ENCODE measurements at places on chromosomes 3 and 15. TPM values are rescaled to one million over a fixed set of nuclear protein-coding genes. Genes with fewer than 3 reads are reported as not detected.

- H3K27ac ChIP-seq = peak overlapping the region; percentile 98
- peaks cover 95% of the 10 kb centered on the region for H3K4me1 ChIP-seq
- H3K36me3 ChIP-seq = peaks cover 15% of the 10 kb centered on the region
- no peaks in the 10 kb centered on the region for H3K27me3 ChIP-seq
Observed at GRCh38 chr3:188270423-188270972, 116.5 kb downstream of the LPP start.

- H3K27ac ChIP-seq = no peak overlapping the region
- DNase-seq = no peak
- H3K27me3 ChIP-seq = no peaks in the 10 kb centered on the region
- H3K36me3 ChIP-seq = no peaks in the 10 kb centered on the region
- H3K4me1 ChIP-seq = no peaks in the 10 kb centered on the region
Observed at GRCh38 chr15:91801836-91802534, 51.5 kb upstream of the SLCO3A1 start.

GRCh38 chr15:74392451-74392830, 25.0 kb upstream of the CYP11A1 start:
- no peak overlapping the region for H3K4me3 ChIP-seq
- DNase-seq = no peak
- H3K36me3 ChIP-seq = no peaks in the 10 kb centered on the region
- no peak overlapping the region for H3K27ac ChIP-seq
- H3K4me1 ChIP-seq = peaks cover 21% of the 10 kb centered on the region

DNA sequence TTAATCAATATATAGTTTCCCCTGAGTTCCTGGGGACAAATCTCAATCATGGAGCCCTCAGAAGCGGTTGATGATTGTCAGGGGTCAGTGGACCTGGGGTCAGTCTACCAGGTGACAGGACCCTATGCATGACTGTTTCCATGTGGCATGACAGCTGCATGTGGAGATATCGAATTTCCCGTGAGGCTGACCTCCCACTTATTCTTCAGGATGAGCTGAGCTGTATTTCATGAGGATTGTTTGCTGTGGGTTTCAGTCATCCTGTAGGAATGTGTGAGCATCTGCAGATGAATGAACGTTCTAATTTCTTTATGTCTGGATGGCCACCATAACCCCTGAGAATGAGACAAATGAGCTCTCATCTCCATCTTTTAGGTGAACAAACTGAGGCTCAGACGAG, 93.0 kb upstream of the HES1 start:
- peak; percentile 68 for DNase-seq
- no peaks in the 10 kb centered on the region for H3K27me3 ChIP-seq
- no peaks in the 10 kb centered on the region for H3K36me3 ChIP-seq
- H3K27ac ChIP-seq = peak overlapping the region; percentile 71

- H3K27ac ChIP-seq = no peak overlapping the region
- H3K27me3 ChIP-seq = no peaks in the 10 kb centered on the region
- H3K36me3 ChIP-seq = no peaks in the 10 kb centered on the region
- DNase-seq = no peak
Observed at GRCh38 chr3:144407335-144407734, 435.7 kb downstream of the DIPK2A start.

DNA sequence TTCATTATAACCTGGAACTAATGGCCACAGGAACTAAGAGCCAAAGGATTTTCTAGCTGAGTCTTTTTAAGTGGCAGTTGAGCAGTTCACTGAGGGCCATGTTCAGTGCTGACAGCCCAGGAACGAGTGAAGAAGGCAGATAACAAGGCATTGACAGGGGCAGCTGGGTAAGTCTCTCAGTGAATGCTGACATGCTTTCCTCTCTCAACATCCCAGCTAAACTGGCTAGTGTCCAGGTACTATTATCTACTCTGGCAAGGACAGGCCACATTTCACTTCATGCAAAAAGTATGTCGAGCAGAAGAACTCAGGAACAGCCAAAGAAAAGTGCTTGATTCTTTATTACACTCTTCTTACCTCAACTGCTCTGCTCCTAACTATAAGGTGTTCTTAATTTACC, 515.9 kb downstream of the NLGN1 start:
- H3K27ac ChIP-seq = no peak overlapping the region
- H3K4me1 ChIP-seq = no peaks in the 10 kb centered on the region
- H3K27me3 ChIP-seq = no peaks in the 10 kb centered on the region
- no peak for DNase-seq
- no peaks in the 10 kb centered on the region for H3K36me3 ChIP-seq

GRCh38 chr3:55327131-55327920, 159.8 kb downstream of the WNT5A start:
- H3K36me3 ChIP-seq = no peaks in the 10 kb centered on the region
- no peaks in the 10 kb centered on the region for H3K27me3 ChIP-seq
- DNase-seq = no peak
- no peak overlapping the region for H3K27ac ChIP-seq
- H3K4me1 ChIP-seq = peaks cover 18% of the 10 kb centered on the region

DNA sequence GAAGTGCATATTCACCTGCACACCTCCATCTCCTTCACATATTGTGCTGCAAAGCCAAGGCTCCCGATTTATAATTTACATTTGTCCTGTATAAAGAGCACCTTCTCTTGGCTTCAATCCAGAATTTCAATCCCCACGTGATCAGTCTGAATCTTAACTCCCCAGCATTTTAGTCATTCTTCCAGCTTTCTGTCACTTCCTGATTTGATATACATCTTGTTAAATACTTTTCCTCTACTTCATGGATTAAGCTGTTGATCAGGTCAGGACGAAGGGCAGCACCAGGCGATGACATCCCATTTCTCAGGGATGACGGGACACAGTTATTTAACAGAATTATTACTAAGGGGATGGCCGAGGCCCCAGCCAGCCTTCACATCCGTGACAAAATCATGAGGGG, 212.5 kb downstream of the EPHB1 start:
- DNase-seq = no peak
- no peak overlapping the region for H3K4me3 ChIP-seq
- no peaks in the 10 kb centered on the region for H3K27me3 ChIP-seq
- no peak overlapping the region for H3K27ac ChIP-seq
- no peaks in the 10 kb centered on the region for H3K4me1 ChIP-seq

- peaks cover 27% of the 10 kb centered on the region for H3K4me1 ChIP-seq
- DNase-seq = no peak
- peaks cover 14% of the 10 kb centered on the region for H3K36me3 ChIP-seq
Observed at GRCh38 chr3:188503647-188504046, 349.7 kb downstream of the LPP start.

GRCh38 chr3:181921220-181921619, 209.5 kb downstream of the SOX2 start:
- DNase-seq = no peak
- H3K27me3 ChIP-seq = no peaks in the 10 kb centered on the region
- no peaks in the 10 kb centered on the region for H3K36me3 ChIP-seq
- peaks cover 44% of the 10 kb centered on the region for H3K4me1 ChIP-seq

DNA sequence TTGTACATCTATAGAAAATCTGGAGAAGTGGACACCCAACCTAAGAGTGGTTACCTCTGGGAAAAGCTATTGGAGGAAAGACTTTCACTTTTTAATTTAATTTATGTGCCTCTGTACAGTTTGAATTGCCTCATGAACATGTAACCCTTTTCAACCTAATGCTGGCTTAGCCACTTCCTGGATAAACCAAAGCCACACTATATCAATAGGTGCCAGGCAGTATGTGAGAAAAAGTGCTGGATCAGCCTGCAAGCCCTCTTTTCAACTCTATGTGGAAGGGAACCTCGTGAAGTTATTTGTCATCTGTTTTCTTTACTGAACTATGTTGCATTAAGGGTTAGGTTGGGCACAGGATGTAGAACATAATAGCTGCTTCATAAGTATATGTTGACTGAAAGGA, 9.3 kb upstream of the TOPAZ1 start:
- no peaks in the 10 kb centered on the region for H3K27me3 ChIP-seq
- no peak overlapping the region for H3K27ac ChIP-seq
- no peak for DNase-seq
- H3K36me3 ChIP-seq = no peaks in the 10 kb centered on the region
- no peak overlapping the region for H3K4me3 ChIP-seq
- no peaks in the 10 kb centered on the region for H3K4me1 ChIP-seq

GRCh38 chr3:89877230-89877629, 769.8 kb downstream of the EPHA3 start:
- no peaks in the 10 kb centered on the region for H3K36me3 ChIP-seq
- H3K4me3 ChIP-seq = no peak overlapping the region
- no peak overlapping the region for H3K27ac ChIP-seq
- H3K27me3 ChIP-seq = no peaks in the 10 kb centered on the region
- no peaks in the 10 kb centered on the region for H3K4me1 ChIP-seq

DNA sequence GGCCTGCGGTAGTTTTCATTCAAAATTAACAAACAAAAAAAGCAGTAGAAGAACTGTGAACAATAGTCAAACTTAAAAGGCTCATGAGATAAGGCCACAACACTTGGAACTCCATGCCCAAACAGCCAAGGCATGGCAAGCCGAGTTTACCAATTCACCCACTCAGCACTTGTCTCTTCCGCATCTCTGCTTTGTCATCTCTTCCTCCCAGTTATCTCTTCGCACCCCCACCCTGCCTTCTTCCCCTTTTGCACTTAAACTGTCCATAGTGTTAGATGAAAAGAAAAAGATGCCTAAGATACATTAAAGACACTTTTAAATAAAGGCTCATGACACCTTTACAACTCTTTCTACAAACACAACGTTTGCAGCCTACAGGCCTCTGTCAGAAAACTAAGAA, 11.1 kb downstream of the TLE3 start:
- H3K27ac ChIP-seq = no peak overlapping the region
- peaks cover 90% of the 10 kb centered on the region for H3K36me3 ChIP-seq
- H3K4me3 ChIP-seq = no peak overlapping the region
- H3K27me3 ChIP-seq = no peaks in the 10 kb centered on the region

GRCh38 chr15:39330061-39330460, 250.8 kb upstream of the THBS1 start:
- H3K4me3 ChIP-seq = no peak overlapping the region
- no peaks in the 10 kb centered on the region for H3K27me3 ChIP-seq
- no peak for DNase-seq
- no peaks in the 10 kb centered on the region for H3K36me3 ChIP-seq
- H3K27ac ChIP-seq = no peak overlapping the region

GRCh38 chr3:130915567-130916292, 21.8 kb downstream of the ATP2C1 start:
- H3K27ac ChIP-seq = no peak overlapping the region
- no peak for DNase-seq
- peaks cover 9% of the 10 kb centered on the region for H3K4me1 ChIP-seq
- H3K4me3 ChIP-seq = no peak overlapping the region

DNA sequence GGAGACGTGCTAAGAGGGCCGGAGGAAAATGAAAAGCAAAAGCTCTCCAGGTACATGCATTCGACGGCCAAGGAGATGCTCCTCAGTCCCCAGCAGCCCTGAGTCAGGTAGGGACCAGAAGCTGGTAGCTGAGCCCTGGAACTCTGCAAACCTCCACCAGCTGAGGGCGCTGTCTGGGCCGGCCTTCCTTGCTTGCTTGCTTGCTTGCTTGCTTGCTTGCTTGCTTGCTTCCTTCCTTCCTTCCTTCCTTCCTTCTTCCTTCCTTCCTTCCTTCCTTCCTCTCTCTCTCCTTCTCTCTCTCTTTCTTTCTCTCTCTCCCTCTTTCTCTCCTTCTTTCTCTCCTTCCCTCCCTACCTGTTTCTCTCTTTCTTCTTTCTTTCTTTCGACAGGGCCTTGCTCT, 94.6 kb upstream of the RASGRF1 start:
- no peaks in the 10 kb centered on the region for H3K36me3 ChIP-seq
- H3K4me3 ChIP-seq = no peak overlapping the region
- no peak overlapping the region for H3K27ac ChIP-seq

Gene IMPG2
- 0.05 TPM for total RNA-seq

Gene TEX55
- not detected for total RNA-seq

Gene PRC1
- total RNA-seq = 455 TPM

Gene SPSB4
- 0.05 TPM for total RNA-seq

Gene NEK10
- 1.9 TPM for total RNA-seq

Gene PP2D1
- not detected for total RNA-seq
